ENCODE measurements at places on chromosomes 5 and 9.
A peak's percentile ranks its signal among the peaks of the same experiment; 100 is the strongest.

GRCh38 chr5:116456036-116456435, 118.6 kb downstream of the SEMA6A start:
- no peak for DNase-seq

DNA sequence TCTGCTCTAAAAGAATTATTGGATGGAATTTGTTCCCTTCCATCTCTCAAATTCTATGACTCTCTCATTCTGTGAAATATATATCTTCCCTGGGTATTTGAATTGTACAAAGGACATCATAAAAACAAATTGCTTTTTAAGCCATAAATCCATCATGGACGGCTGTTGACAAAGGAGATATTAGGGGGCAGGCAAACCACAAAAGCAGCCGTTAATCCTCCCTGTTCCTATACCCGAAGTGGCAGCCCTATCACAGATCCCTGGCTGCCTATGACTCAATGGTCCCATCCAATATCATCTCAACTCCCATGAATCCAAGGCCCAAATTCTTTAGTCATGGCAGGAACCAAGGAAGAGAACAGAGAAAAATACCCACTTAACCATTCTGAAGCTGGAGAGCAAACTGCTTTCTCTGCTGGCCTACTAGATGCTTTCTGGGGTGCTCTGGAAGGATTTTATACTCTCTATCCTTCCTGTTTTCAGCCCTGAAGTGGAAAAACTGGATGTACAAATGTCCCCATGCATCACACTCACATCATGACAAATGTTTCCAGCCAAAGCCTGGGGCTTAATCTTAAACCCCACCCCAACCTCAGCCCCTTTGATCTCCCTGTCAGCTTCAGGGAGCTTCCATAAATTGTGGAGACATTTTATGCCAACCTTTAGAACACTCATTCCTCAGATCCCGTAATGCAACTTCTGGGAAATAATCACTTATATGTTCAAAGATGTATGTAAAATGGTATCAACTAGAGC, 59.5 kb downstream of the FAM114A2 start:
- no peak for DNase-seq

DNA sequence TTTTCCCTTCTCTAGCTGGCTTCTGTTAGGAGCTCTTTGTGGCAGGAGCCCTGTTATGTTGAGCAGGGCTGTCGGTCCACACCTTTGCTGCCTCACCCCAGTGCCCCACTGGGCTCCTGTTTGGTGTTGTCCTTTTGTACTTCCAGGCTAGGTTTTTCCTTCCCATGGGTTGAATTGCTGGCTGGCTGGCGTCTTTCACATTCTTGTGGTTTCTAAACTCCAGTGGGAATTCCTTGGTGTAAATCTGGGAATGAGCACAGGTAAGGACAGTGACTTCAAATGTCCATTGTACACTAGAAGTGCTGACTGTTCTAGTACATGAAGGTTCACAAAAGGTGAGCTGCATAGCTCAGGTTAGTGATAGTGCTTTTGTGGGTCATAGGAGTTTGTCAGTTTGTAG, 30.4 kb downstream of the RASGRF2 start:
- DNase-seq = no peak

- no peak for DNase-seq
Observed at GRCh38 chr5:22651355-22651754, 201.8 kb downstream of the CDH12 start.

DNA sequence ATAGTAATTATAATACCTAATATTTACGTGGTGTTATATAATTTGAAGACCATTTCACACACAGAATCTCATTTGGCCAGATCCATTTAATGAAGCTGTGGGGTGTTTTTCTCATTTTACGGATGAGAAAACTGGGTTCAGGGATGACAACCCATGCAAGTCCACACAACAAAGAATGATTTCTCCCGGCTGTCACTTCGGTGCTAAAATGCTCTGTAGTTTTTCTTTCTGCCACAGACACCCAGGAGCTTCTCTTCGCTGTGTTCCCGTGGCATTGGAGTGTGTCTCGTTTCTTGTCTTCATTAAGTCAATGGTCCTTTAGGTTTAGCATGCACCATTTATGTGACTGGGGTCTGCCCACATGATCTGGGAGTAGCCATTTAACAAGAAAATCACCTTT, 308.5 kb downstream of the ENC1 start:
- no peak for DNase-seq

DNA sequence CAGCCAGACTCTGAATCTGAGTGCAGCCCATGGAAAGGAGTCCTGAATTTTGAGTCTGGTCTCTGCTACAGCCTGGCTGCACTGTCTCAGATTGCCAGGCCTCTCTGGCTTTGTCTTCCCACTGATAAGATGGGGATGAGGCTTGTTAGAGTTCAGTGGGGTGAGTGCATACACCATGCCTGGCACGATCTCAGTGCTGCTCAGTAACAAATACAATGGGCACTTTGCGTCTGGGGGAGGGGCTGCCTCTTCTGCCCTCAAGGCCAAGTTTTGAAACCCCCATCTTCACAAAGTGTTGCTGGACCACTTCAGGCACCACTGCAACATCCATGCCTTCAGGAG, 49.0 kb downstream of the PPARGC1B start:
- no peak for DNase-seq

DNA sequence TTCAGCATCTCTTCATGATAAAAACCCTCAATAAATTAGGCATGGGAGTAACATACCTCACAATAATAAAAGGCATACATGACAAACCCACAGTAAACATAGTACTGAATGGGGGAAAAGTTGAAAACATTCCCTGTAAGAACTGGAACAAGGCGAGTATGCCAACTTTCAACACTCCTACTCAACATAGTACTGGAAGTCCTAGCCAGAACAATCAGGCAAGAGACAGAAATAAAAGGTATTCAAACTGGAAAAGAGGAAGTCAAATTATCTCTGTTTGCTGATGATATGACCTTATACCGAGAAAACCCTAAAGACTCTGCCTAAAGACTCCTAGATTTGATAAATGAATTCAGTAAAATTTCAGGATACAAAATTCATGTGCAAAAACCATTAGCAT, 167.6 kb downstream of the TMEM38B start:
- no peak for DNase-seq

DNA sequence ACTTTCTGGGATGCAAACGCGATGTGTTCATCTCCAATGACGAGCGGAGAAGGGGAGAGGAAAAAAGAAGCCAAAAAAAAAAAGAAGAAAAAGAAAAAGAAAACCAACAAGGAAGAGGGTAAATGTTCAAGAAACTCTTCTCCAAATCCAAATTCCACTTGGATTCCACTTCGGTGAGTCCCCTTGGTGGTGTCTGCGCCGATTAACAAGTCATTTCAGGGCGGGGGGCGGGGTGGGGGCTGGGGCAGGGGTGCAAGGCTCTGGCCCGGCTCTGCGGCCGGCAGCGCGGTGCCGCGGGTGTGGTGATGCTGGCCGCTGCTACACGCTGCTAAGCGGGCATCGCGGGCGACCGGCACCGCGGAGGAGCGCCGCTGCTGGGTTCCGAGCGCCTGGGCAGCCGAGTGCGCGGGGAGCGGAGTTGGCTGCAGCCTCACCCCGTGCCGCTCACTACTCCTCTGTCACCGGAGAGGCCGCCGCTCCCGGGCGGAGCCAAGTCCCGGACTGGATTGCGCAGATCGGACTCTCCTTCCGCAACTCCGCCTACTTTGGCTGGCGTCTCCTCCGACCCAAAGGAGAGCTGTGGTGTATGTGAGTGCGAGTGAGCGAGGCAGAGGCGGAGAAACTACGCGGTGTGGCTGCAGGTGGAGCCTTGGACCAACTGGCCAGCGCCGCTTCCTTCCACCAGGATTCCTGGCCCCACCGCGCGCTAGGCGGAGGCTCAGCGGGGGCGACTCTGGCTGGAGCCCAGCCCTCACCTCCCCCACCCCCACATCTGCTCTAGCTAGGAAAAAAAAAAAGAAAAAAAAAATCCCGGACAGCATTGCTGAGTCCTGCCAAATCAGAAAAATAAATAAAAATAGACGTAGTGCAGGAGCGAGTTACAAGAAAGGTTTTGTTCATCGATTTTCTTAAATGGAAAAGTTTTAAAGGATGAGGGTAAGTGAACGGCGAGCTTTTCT, at the start of gene SEMA6A:
Gene SEMA6A (minus strand): TSS at position 457 of the 959 bp plus-strand sequence. CDS start 69,879 bp downstream, outside the sequence.
- no peak for DNase-seq

DNA sequence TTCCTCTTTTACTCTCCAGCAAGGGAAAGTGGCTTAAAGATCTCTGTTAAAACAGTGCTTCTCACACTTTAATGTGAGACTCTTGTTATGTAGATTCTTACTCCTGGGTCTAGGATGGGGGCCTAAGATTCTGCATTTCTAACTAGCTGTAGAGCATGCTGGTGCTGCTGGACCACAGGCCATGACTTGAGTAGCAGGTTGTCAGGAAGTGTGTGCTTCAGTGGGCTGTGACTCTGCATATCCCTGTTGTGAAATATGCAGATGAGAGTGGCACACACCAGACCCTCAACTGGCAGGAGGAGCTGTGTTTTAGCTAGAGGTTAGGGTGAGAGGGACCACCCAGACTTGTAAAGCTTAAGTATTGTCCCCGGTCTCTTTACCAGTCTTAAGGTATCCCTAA, 191.1 kb upstream of the DMRT1 start:
- no peak for DNase-seq

DNA sequence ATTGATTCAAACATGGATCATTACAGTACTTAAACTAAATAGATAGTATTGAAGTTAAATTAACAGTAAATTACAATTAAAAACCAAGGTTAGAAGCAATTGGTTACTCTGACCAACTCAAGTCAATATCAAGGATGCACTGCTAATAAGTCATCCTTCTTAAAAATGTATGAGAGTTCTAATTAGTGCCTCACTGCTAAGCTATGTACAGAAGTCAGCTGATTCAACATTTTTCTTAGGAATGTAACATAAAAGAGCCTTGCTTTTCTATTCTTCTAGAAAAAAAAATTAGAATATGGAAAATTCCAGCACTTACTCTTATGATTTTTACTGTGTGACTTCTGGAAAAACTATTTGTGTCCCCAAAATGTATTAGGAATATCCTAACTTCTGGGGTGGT, 75.7 kb upstream of the FBN2 start:
- no peak for DNase-seq

DNA sequence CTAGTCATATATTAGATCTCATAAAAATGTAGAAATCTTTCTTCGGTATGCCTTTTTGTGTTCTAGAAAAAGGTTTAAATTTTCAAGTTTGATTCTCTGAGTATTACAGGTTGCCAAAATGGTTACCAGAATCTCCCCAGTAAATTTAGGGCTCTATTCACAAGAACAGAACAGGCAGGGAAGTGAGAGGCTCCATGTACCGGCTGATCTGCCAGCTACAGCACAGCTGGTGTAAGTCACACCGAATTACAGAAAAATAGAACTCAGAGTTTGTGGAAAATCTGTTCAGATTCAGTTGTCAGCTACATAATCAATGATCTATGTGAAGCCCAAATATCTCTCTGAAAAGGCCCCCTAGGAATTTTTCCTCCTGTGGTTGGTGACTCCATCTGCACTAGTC, 10.5 kb downstream of the FAM81B start:
- no peak for DNase-seq

GRCh38 chr5:1281038-1281882, 13.6 kb downstream of the TERT start:
- DNase-seq = no peak

DNA sequence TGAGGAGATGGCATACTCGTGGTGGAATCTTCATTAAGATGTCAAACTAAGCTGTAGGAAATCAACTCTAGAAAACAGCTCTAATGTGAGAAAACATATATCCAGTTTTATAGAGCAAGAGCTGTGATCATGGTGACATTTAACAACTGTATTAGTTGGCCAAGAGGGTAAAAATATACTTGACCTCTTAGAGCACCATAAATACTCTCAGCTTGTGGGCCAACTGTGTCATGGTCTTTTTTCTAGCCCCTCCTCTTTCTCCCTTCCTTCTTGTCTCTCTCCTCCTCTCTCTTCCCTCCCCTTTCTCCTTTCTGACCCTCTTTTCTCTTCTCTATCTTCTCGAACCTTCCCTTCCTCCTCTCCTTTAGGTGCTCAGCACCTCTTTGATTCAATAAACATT, 54.7 kb downstream of the TMC1 start:
- no peak for DNase-seq

- no peak for DNase-seq
Observed at GRCh38 chr9:126084008-126084407, 242.6 kb upstream of the MVB12B start.

DNA sequence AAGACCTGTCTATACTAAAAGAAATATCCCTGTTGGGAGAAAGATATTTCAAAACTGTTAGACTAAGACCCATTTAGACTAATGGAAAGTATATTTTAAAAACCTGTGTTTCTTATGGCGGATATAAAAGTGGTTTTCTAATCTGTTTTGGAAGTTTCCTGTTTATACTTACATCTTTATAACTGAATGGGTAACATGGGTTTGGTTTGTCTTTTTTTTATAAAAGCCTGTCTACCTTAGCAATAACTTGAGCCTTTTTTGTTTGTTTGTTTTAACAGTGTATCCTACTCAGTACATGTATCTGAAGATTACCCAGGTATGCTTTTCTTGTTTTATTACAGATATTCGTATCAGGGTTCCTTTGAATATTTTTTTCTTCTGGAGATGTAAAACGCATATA, 83.4 kb downstream of the PARP8 start:
- no peak for DNase-seq

GRCh38 chr9:37174247-37174646, 53.9 kb downstream of the ZCCHC7 start:
- DNase-seq = no peak

DNA sequence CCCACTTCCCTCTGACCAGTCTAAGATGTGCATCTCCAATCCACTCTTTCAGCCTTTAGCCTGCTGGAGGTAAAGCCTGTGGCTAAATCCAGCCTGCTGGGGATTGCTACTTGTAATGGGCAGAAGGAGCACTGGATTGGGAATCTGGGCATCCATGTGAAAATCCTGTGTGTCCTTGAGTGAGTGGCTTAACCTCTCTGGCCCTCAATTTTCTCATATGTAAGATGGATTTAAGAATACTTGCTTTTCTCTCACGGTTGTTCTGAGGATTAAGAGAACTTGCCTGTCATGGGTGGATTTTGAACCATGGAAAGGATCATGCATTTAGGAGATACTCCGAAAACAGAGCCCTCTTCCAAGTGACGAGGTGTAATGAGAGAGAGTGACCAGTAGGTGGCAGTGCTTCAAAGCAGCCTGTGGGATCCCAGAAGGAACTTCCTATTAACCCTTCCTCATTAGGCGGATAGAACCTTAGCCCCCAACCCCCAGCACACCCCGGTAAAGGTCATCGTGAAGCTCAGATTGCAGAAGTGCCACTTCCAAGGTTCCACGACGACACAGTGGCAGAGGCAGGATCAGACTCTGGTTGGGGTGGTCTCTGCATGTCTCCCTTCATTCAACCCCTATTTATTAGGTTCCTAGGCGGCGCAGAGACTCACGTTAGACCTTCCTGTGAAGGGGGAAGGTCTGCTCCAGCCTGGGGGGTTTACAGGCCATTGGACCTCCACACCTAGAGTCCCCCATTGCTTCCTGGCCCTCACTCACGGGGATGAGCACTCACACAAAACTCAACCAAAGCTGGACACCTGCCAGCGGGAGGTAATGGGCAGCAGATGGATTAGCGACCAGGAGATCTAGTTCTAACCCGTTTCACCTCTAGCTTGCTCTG, 68.7 kb upstream of the ZNF618 start:
- DNase-seq = peak; percentile 22

- no peak for DNase-seq
Observed at GRCh38 chr5:140497897-140498296, 49.6 kb upstream of the EIF4EBP3 start.

All from activated CD4-positive, alpha-beta T cell treated with anti-CD3 and anti-CD28 coated beads for 4 hours (primary cell).